ENCODE measurements at places on chromosomes 5 and 9.

DNA sequence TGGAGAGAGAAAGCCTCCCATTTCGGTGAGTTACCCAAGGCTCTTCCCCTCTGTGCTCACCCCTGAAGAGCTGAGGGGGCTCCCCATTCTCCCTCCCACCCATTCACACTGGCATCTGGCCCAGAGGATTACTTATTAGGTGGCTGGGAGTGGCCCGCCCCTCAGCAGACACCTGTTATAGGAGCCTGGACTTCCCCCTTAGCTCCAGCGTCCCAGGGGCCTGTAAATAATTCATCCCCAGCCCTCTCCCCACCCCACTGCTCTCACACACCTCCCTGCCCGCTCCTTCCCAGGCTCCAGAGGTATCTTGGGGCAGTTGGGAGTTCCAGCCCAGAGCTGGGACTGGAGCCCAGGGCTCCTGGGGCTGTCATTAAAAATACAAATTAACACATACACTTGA lies 11.6 kb upstream of the SLC6A7 start:
- no peak for DNase-seq

DNA sequence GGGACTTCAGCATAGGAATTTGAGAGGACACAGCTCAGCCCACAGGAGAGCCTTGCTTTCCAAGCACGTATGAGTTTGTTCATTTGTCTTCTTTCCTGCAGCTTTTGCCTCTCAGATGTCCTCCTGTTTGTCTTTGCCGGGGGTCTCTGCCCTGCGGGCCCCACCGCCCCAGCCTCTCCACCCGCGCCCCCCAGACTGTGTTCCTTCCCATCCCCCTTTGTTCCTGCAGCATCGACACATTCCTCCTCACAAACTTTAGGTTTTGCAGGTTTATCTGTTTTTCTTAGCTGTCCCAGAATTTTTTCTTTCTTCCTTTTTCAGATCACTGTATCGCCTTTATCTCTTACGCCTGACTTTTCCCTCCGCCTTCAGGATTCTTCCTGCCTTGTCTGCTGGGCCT lies 18.9 kb downstream of the UBE2QL1 start:
- DNase-seq: no peak

DNA sequence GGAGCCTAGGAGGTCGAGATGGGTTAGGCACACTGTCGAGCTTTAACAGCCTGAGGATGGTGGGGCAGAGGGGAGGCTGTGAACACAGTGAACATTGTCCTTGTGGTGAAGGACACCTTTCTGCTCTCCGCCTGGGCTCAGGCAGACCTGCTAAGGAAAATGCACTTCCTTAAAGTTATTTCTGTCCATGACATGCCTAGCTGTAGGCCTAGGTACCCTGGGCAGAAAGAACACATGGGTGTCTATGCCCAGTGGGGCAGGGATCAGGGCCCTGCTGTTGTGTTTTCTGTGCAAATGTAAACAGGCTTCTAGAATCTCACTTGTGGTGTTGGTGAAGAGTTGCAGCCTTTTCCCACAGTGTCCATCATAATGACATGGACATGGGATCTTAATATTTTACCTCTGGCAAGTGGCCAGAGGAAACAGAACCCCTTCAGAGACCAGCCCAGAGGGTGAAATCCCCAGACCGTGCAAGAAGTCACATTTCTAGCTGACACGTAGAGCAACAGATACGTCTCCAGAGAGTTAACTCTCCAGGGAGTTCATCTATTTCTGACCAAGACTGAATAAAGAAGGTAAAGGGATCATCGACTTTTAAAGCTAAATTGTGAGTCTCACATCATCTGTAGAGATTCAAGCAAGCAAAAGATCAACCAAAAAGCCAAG lies 79.2 kb downstream of the C9orf152 start:
- no peak for DNase-seq

DNA sequence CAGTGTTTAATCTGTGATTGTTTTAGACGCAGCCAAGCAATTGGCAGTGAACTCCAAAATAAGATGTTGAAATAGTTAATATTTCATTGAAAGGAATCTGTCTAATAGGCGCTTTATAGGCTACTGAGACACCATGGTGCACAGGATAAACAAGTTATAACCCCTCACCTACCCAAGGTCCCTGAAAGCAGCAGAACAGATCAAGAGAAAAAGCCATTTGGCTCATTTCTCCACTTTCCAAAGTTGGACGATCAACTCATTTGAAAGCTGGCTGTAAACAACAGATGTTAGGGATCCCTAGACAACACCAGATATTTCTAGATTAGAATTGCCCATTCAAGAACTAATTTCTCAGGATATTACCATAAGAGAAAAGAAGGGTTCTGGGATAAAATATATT lies 4.9 kb downstream of the PUM3 start:
- DNase-seq: no peak

- no peak for DNase-seq
Measured at GRCh38 chr9:133377721-133378216, 1.6 kb downstream of the STKLD1 start.

- no peak for DNase-seq
Measured at GRCh38 chr5:141623611-141624010, 4.8 kb upstream of the DIAPH1 start.

DNA sequence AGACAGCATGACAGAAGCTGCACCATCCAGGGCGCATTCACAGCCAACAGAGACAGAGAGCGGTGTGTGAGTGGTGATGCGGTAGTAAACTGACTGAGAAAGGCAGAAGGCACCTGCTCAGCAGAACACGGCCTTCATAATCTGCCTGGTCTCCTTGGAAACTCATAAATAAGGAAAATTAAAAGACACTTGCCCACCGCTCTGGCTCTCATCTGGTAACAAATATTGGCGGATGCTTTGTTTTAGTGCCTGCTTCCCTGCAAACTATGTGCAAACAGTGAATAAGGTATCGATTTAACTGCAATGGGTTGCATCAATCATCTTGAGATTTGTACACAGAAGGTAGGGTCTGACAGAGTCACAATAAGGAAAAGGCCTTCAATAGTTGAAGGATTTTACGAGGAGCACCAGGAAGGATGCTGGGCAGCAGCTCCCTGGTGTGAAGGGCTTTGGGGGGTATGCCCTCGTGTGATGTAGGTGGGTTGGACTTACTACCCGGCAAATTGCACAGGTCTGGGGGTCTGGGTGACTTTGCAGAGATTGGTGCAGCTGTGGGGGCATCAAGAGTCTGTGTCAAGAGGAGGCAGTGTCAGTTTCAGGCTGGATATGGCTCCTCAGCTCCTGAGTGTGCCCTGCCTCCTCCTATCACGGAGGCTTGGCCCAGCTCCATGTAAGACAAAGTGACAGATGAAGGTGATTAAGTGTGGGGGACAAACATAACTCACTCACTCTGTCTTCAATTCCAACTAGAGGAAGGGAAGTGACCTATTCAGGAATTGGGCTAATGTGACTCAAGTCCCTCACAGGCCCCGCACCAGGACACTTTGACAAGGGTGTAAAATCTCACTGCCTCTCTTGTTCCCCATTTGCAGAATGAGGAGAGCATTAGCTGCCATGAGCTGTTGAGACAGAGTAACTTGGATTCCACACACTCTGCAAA lies 166.7 kb downstream of the ICE1 start:
- DNase-seq: no peak

DNA sequence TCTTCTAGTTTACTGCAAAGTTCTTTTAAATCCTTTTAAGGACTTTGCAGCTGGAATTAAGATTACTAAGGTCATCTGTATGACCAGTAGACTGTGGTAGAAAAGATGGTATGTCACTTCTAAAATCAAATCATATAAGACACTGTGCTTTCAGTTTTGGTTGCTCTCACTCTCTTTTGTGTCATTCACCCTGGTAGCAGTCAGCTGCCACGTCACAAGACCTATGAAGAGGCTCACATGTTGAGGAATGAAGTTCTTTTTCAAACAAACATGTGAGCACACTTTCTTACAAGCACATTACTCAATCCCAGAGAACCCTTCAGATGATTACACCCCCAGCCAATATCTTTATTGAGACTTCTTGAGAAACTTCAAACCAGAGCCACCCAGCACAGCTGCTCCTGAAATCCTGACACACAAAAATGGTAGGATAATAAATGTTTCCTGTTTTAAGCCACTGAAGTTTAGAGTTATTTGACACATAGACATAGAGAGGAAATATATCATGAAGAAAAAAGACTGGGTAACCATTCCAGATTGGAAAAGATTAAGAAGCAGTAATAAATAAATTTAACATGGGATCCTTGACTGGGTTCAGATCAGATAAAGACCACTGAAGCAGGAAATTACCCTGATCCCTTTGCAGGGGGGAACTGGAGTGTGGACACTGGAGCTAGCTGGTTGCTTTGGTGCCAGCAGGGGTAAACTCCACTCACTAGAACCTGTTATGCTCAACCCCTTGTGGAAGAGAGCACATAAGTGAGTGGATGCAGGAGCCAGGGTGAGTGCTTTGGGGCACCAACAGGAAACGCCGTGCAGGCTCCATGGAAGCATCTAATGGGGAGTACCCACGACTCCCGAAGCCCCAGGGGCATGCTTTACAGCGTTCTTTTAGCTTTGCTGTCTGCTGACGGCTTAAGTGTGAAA lies 64.1 kb downstream of the SLCO4C1 start:
- no peak for DNase-seq
